Activated effector memory CD4-positive, alpha-beta T cell treated with anti-CD3 and anti-CD28 coated beads, Interleukin-2, amount 50 U/mL, for 16 hours (primary cell): ENCODE measurements at places on chromosomes 5 and 9.

DNA sequence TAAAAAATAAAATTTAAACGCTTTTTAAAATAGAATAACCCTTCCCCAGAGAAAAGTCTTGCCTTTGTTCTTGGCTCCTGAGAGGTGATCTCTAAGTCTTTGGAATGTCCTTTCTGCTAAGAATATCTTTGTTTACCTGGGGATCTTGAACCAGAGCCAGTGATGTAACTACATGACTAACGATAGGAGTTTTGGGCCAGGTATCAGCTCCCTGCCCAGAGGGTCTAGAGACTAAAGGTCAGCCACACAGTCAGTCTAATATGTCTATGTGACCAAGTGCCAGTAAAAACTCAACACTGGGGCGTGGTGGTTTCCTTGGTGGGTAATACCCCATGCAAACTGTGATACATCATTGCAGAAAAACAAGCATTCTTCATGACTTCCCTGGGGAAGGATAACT, 1351.9 kb upstream of the C9orf72 start:
- DNase-seq: no peak

DNA sequence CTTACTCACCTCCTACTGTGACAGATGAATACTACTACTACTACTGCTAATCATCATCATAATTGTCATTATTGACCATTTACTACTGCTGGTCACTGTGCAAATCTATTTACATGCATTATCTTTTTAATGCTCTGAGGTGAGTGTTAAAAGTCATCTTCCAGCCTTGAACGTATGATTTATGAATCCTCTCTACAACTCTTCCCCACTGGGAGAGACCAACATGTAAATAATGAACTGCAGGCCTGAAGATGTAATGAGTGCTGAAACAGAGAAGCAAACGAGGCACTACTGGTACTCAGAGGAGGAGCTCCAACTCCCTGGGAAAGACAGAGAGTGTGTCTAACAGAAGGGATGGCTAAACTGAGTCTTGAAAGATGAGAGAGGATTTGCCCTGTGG, 95.4 kb downstream of the JAKMIP2 start:
- no peak for DNase-seq

GRCh38 chr9:78023003-78023741, 8.4 kb downstream of the GNAQ start:
- DNase-seq: no peak

DNA sequence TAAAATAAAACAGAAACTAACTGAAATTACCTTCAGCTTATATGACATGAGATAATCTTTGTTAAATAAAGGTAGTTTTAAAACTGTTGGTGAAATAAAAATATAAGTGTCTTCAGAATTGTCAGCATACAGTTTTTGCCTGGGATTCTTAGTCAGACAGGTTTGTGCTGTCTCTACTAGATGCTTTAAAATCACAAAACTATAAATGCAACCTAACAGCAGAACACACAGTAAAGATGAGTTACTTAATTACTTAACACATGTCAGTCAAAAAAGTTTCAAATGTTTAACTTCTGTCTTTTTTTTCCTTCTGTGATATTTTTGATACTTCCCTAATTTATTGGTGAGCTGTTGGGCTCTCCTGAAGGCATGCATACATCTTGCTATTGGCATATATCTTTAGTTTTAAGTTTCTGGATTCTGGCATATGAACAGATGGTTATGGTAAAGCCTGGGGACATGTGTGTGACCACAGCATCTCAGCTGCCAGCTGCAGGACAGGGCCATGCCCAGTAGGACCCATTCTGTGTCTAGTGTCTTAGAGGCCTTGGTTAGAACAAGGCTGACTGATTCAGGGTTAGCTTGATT, 231.1 kb upstream of the NUDT12 start:
- DNase-seq: no peak

DNA sequence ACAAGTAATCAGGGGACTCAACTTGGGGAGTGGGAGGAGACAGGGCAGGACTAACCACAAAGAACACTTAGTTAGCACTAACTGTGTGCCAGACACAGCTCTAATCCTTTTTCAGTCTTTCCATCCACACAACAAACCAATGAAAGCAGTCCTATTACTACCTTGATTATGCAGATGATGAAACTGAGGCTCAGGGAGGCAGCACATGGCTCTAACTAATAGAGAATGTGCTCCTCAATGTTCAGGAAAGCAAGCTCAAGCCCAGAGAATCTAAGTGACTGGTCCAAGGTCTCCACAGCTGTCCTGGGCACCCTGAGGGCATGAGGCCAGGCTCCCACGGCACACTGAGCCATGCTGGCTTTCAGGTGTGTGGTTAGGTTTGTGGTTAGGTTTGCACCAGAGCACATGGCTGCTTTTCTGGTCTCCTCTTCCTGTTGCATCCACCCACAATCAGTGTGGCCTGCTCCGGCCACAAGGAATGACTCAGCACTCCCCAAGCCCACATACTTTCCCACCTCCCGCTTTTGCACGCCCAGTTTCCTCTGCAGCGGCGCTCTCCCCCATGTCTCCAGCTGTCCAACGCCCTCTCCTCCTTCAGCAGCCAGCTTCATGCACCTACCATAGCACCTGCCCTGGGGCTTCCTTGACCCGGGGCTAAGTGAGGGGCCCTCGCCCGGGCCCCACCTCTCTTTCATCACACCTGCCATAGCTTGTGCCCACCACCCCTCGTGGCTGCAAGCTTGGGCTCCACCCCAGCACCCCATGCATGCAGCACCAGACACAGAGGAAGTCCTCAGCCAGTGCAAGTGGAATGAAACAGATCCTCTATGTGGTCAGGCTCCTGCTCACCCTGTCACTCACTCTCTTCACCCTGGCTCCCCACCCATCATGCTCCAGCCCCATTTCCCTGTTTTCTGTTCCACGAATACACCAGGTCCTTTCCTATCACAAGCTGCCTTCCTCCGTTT, 133.1 kb downstream of the GABBR2 start:
- DNase-seq: no peak

- DNase-seq: peak; percentile 62
Measured at GRCh38 chr5:144191998-144192397, 21.3 kb downstream of the KCTD16 start.

DNA sequence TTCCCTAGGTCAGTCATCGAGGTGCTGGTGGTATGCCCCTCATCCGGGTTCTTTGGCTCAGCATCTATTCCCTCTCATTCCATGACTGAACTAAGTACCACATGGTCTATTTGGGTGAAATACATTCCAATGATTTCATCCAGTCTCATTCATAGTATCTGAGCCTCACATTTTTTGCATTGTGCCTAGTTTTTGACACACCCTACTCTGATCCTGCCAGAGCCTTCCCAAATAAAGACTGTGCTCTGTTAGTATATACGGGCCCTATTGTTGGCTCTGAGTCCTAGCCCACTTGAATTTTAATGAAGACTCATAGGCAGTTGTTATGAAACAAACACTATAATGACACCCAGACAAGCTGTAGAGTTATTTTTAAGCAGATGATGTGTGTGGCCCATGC, 740.7 kb downstream of the CETN3 start:
- no peak for DNase-seq

- DNase-seq: no peak
Measured at GRCh38 chr9:113989017-113989713, 88.9 kb downstream of the AMBP start.

- no peak for DNase-seq
Measured at GRCh38 chr9:110330484-110331105, 7.1 kb downstream of the TXNDC8 start.

DNA sequence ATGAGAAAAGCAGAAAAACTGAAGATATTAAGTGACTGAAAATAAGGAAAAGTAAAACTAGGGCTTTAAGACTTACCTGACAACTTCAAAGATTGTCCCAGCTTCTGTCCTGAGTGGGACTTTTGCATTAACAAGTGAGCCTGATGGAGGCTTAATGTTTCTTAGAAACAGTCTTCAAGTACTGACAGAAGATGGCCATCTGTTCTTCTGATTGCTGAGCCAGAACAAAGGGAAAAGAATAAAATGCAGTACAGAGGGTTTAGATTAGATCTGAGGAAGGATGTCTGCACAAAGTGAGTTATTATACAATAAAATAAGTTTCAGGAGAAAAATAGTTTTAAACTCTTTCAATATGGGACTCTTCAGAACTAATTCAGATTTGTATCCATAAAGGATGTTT, 500.7 kb downstream of the CETN3 start:
- no peak for DNase-seq

DNA sequence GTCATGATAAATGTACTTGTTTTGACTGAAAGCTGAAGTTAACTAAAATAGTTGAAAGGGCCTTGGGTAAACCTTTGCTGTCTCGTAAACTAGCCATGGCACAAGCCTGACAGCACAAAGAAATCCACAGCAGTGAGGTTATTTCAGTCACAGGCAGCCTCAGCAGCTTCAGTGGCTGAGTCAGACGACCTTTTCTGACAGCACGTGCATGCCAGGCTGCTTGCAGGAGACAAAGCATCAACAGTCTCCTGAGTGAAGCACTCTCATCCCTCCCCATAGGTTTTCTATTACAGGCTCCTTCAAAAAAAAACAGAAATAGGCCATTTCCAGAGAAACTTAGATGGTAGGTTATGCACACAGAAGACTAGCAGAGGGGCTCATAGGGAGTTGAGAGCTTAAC, 34.6 kb downstream of the OXCT1 start:
- no peak for DNase-seq

DNA sequence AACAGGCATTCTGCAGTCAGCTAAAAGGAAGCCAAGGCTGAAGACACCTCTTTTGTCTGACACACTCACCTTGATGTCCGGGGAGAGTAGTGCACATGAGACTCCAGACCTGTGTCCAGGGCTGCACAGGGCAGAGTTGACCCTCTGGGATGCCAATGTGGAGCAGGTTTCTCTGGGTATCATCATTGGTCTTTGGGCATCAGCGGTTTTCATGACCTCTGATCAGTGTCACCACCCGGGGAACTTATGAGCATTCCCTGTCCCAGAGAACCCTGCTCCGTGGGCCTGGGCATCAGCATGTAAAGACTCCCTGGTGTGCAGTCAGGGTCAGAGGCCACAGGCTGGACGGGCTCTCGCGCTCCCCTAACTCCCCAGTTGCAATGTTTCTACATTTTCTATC, 80.2 kb downstream of the NSUN2 start:
- DNase-seq: no peak

DNA sequence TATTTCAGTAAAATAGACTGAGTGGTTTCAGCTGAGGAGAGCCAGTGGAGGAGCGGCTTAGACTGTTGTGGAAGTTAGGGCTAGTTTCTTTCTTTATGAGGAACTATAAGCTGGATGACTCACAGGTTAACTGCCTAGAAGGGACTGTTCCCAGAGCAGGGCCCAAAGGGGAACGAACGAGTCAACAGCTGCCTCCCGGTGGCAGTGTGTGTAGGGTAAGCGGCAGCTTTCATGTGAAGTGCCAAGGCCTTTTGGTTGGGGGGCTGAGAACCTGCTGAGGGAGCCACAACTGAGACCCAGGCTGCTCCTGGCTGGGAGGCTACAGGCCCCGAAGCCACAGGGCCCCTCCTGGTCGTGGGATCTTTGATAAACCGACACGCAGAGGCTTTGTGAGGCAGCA, 7.0 kb downstream of the SQSTM1 start:
- DNase-seq: peak; percentile 79

GRCh38 chr9:28779243-28779642, 1206.0 kb upstream of the C9orf72 start:
- no peak for DNase-seq

DNA sequence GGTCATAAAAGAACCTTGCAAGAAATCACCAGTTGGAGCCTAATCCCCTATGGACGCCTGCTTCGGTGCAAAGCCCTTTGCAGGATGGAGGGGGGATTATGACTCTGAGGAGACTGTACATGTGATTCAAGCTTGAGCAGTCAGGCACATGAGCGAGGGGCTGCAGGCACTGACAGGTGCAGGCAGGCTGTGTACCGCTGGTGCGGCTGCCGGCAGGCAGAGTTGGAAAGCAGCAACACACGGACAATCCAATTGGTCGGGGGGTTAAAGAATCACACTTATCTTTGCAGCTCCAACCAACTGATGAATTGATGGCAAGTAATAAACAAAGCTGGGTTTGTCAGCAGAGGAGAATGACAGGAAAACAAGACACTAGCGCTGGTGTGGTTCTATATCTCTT, 5.7 kb downstream of the WHRN start:
- DNase-seq: no peak

DNA sequence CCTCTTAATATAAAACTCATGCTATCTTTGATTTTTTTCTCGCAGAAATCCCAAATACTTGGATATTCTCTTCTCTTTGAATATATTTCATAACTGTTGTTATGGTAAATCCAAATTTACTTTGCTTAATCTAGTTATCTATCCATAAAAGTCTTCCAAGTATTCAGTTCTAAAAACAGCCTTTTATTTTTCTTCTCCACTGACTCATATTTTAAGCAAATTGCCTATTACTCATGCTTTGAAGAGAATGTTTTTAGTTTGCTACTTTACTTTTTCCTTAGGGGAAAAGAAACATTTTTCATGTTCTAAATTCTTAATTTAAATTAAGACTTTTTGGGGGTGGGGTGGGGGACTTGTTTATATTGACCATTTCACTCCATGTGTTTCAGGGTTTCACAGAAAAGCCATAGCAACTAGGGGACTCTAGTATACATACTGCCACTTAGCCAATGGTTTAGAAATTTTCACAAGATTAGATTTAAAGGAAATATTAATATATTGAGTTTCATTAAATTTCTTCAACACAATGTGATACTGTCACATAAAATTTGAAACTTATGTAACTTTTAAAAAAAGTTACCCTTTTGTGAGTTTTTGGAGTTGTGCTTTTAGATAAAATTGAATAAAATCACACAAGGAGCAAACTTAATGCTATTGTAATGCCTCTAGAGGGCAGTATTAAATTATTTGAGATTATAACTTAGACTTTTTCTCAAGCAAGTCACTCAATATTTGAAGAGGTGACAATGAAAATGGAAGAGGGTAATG, 545.8 kb upstream of the ARRDC3 start:
- DNase-seq: no peak

- DNase-seq: no peak
Measured at GRCh38 chr5:68041293-68041692, 174.3 kb upstream of the PIK3R1 start.

DNA sequence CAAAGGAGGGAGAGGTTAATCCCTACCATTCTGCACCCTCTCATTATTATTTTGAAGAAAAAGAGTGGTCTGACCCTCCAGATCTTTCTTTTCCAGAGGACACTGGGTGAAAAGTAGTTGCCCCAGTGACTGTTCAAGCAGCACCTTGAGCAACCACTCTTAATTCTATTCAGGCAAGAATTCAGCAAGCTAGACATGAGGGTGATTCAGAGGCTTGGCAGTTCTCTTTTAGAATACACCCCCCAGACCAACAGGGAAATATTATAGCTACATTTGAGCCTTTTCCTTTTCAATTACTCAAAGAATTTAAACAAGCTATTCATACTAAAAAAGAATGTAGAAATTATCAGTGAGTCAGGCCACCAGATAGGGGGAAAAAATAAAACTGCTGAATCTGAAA, 178.3 kb downstream of the MRPS30 start:
- no peak for DNase-seq

- DNase-seq: no peak
Measured at GRCh38 chr5:158765407-158765806, 334.3 kb downstream of the EBF1 start.
